ENCODE measurements at places on chromosomes 7 and 10.

- no peak for DNase-seq
Measured at GRCh38 chr7:91894781-91895480, 14.4 kb upstream of the MTERF1 start.

DNA sequence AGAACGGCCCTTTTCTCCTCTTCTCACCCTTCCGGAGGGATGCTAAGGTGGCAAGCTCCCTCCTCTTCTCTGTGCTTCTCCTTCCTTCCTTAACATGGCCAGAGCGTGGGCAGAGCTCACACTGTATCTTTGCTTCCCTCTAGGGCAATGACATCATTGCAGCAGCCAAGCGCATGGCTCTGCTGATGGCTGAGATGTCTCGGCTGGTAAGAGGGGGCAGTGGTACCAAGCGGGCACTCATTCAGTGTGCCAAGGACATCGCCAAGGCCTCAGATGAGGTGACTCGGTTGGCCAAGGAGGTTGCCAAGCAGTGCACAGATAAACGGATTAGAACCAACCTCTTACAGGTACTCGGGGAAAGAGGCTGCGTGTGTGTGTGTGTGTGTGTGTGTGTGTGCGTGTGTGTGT, 36.6 kb downstream of the AP3M1 start:
- DNase-seq = no peak

DNA sequence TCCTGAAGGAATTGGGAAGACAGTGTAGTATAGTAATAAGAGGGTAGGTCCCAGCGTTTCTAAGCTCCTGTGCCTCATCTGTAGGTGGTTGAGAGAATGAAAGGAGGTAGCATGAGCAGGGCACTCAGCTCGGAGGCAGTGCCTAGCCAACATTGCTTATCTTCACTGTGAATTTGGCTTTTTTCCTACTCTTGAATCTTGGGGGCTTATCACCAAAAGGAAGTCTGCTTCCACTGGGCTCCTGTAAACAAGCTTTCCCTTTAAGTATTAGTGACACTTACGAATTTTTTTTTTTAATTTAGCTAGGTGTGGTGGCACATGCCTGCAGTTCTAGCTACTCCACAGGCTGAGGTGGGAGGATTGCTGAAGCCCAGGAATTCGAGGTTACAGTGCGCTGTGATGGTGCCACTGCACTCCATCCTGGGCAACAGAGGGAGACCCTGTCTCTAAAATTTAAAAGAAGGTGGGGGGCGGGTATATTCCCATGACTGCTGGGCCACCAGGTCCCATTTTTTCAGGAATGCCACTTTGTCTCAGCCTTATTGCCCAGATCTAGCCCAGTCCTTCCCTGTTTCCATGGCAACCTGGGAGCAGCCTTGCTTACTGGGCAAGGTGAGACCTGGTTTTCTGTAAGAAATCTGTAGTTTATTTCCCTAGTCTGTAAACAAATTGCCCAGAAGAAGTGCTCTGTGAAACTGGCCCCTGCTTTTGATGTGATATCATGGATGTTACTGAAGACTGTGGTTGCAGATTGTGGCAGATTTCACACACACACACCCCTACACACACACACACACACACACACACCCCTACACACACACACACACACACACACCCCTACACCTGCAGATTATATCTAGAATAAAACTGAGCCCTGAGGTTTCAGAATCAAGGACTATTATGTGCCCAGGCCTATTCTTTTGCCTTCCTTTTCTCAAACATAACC, 19.4 kb downstream of the OGDH start:
- DNase-seq = no peak

GRCh38 chr7:102395592-102395872, 631 bp upstream of the PRKRIP1 start:
- DNase-seq = no peak

DNA sequence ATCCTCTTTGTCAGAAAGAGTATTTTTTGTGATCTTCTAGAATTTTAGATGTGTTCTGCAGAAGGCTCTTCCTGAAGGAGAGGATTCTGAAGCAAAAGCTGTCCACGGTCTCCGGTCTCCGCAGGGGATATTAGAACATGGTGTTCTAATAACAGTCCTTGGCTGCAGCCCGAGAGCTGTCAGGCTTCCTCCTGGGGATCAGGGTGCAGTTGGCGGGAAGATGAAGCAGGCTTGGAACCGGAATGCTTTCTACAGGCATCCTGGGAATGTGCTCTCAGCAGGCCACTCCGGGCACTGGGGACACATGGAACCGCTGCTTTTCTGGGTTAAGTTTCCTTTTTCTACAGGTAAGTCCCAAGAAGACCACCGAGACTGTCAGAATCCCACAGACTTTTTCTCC, 118.6 kb upstream of the PARD3 start:
- no peak for DNase-seq

DNA sequence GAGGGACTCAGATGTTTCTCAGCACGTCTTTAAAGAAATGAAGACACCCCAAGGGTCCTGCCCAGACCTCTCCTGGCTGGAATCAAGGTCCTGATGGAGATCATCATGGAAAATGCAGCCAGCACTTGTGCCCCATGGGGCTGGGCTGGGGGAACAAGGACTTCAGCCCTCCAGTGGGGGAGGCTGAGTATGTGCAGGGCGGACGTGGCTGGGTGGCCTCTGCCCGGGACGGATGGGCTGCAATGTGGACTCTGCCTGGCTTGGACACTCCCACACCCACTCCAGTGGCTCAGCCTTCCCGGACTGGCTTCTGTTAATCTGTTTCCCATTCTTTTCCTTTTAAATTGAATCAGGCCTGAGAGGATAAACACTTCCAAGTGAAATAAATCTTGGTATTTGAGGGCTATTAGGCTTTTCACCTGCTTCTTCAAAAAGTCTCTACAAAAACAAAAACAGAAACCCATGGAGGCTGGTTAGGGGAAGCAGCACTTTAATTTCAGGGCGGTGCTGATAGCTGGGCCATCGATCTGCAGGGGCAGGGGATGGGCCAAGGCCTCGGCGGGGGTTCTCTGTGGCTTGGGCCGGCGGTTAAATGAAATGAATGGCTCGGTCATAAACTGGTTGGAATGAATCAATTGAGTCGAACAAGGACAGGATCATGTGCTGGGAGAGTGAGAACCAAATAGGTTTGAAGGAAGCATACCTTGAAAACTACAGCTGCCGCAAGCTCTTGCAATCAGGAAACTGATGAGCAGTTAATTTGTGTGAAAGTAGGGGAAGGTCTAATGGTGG, 51.4 kb downstream of the ADARB2 start:
- DNase-seq = no peak

DNA sequence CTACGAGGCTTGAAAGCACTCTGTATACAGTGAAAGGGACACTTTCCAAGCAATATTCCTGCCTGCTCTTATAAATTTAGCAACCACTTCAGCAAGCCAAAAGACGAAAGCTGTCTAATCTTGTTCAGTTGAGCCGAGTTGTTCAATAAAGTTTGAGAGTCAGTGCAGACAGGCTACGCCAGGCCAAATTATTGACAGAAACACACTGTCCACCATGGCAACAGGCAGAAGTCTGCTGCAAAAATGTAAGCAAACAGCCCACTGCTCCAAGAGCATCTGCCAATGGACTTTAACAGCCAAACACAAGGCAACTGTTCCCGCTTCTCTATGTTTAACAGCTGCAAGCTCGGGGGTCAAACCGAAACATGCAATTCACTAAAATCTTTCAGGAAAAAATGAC, 85.7 kb downstream of the GLI3 start:
- no peak for DNase-seq

DNA sequence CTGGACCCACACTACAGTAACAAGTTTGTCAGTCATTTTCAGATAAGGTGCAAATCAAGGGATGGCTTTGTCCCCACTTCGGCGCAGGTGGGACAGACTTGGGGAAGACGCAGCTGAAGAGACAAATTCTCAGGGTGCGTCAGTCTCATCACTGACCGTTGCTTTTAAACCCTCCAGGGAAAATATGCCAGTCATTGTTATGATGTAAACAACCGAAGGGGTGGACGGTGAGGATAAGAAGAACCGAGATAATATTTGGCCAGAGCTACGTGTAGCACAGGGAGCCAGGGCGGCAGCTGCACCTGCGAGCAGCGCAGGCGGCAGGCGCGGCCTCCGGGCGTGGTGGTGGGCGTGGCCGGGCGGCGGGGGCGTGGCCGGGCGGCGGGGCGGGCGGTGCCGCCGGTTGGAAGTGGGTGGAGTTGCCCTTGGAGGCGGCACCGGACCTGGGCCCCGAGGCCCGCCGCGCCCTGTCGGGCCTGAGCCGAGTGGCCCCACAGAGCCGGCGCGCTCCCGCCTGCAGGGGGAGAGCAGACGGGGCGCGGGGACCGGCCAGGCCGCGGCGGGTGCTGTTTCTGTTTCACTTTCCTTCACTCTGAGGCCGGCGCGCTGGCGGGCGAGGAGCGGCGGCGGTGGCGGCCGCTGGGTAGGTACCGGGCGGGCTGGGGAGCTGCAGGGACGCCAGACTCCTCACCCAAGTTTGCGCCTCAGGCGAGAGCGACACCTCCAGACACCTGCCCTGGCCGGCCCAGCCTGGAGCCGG, at the start of gene PCGF5:
Gene PCGF5, plus strand, starts transcription at position 470 of the 760 bp plus-strand sequence. CDS start 2,209 bp downstream, outside the sequence.
- peak; percentile 79 for DNase-seq

- no peak for DNase-seq
Measured at GRCh38 chr7:157507987-157508386, 171.2 kb downstream of the DNAJB6 start.

GRCh38 chr7:114645451-114645850, 230.8 kb downstream of the FOXP2 start:
- no peak for DNase-seq

- no peak for DNase-seq
Measured at GRCh38 chr7:20193242-20193777, 23.9 kb downstream of the MACC1 start.

- no peak for DNase-seq
Measured at GRCh38 chr7:70060298-70061068, 462.2 kb downstream of the AUTS2 start.

DNA sequence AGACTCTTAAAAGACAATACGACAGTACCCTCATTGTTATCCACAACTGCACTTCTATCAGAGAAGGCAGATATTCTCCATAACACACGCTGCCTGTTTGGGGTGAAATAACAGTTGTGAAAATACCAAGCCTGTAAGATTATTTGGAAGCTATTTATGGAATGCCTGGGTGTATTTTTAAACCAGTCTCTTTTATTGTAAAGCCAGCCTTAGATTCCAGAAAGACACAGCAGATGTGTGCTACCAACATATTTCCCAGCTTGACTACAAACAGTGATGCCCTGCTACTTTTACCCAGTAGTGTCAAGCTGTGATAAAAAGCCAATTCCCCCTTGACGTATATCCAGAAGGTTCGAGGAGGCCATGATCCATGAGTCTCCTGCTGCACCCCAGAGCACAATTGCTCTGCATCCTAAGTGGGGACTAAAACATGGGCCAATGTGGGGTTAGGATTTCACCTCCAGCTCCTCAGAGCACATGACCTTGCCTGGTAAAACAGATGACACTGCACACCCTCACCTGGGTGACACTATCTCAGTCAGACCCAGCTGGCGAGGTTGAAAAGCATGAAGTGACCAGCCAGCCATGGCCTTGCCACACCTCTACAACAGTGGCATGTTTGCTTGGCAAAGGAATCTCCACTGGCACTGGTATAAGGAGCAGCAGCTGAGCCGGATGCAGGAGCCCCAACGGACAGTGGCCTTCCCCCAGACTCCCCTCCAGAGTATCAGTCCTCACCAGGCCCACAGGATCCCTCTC, 62.2 kb downstream of the GFRA1 start:
- no peak for DNase-seq

DNA sequence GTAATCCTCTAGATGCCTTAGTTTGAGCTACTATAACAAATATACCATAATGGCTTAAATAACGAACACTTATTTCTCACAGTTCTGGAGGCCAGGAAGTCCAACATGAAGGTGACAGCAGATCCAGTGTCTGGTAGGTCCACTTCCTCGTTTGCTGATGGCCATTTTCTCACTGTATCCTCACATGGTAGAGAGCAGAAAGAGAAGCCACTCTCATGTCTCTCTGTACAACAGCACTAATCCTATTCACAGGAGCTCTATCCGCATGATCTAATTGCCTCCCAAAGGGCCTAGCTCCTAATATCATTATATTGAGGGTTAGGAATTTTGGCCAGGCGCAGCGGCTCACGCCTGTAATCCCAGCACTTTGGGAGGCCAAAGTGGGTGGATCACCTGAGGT, 10.2 kb downstream of the HIBADH start:
- no peak for DNase-seq

DNA sequence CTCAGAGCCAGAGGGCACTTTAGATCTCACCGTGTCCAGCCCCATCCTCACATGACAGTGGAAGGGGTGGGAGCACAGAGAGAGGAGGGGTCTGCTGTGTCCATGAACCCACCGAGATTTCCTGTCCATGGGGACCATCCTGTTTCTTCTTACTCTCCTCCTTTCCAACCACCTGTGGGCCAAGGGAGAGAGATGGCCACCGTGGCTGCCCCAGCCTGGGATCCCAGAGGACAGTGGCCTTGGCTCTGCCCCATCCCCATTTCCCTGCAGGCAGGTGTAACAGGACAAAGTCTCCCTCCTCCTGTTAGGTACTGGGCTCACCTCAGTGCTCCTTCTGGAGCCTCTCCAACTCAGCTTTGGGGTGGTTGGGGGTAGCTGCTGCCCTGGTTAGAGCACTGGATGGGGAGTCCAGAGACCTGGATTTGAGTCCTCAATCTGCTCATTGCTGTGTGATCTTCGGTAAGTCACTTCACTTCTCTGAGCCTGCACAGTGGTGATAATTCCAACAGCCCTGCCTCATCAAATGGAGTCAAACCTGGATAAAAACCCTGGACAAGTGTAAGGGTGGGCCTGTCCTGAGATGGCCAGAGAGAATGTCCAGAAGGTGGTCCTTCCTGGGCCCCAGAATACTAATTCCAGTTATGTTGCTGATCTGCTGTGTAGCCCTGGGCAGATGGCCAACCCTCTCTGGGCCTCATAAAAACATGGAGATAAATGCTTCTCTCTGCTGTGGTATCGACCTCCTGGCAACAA, 17.8 kb upstream of the PCBD1 start:
- DNase-seq = no peak

- DNase-seq = no peak
Measured at GRCh38 chr7:88757371-88757770, 2.1 kb upstream of the ZNF804B start.

- no peak for DNase-seq
Measured at GRCh38 chr7:151406886-151407583, 2.8 kb downstream of the WDR86 start.

DNA sequence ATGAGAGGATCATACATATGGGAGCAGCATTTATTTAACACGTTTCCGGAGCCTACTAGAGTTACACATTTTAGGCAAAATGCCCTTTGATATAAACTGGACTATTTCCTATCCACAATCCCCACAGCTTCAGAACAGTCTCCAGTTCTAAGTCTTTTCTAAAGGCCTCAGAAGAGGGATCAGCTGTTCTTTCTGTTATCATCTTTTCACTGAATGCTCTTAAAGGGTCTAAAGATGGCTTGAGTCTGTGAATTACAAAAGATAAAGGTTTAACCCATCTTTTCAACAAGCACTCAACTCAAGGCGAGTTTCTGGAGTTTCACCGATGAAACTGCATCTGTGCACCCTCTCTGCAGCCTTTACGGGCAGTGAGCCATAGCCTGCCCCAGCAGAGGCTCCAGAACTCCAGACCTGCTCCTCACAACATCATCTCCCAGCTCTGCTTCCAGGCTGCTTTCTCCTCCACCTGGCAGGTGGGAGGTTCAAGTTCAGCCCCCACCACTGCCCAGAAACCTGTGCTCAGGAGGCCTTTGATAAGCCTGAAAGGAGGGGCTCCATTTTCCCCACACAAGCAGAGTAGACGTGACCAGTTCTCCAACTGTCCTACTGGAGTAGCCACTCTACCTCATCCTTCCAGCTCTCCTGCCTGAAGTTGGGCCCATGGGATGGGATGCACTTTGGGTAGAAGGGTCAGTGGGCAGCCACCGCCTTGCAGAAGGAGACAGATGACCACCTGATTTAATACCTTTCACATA, 53.4 kb downstream of the HSPA12A start:
- DNase-seq = no peak

GRCh38 chr7:138776166-138776833, 21.5 kb upstream of the TMEM213 start:
- no peak for DNase-seq
